ENCODE measurements at places on chromosomes 13 and 19.

DNA sequence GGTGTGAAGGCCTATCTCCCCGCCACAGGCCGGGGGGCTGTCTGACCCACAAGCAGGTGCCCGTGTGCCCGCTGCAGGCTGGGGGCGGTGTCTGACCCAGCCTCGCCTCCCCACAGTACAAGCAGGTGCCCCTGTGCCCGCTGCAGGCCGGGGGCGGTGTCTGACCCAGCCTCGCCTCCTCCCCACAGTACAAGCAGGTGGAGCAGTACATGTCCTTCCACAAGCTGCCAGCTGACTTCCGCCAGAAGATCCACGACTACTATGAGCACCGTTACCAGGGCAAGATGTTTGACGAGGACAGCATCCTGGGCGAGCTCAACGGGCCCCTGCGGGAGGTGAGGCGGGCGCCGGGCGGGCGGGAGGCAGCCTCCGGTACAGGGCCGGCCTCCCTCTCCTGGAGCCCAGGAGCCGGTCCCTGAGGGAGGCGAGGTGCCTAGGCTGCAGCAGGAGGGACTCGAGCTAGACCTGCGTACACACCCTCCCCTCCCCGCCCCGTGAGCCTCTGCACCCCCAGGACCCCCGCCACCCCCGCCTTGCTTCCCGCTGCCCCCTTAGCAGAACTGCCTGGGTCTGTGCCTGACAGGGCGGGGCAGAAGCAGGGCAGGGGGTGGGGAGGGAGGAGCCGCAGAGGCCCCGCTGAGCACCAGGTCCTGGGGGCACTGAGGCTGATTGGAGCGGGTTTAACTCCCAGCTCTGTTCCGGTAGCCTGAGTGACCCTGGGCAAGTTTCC is 20.6 kb downstream of the HCN2 start:
- DNase-seq: no peak

DNA sequence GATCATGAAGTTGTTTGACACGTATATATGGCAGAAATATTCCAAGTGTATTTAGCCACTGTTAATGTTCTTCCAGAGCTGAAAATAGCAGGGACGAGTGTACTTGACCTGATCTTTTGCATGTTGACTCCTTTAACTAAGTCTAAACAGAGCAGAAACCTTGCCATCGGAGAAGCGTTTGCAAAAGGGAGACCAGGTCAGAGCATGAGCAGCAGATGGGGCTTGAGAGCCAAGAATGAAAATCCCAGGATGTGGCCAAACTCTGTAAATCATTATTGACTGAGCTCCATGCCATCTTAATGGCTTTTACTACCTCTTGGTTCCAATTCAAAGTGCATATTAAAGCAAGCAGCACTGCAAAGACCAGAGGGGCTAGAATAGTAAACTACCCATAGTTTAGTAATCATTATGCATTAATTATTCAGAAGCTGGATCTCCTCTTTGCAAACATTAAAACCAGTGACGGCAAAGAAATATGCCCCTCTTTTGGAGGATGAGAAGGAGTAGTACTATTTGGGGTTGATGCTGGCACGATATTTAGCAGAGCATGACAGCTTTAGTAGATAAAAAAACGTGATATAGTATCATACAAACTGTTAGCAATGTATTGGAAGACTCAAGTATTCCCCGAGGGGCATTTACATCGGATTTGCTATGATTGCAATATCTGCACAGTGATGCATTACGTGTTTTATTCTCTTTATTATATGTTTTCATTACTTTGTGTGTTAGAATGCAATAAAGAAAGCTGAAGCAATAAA is 55.7 kb downstream of the FAM216B start:
- no peak for DNase-seq

DNA sequence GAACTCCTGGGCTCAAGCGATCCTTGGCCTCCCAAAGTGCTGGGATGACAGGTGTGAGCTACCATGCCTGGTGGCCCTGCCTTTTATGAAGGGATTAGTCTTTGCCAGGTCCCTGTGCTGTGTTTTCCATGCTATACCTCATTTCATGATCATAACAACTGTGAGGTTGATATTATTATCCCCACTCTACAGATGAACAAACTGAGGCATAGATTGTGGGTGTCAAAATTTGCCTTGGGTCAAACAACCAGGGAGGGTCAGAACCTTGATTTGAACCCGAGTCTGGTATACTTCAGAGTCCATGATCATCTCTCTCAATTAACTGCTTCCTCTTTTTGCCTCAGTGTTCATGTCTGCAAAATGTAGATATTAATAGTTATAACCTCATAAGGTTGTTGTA is 6.9 kb downstream of the PINLYP start:
- no peak for DNase-seq

- DNase-seq: peak; percentile 73
Observed at GRCh38 chr19:8208922-8209461, at the start of gene CERS4. TSS of gene CERS4 (plus strand) at chr19:8209370. CDS start at chr19:8251077, 41,707 bp downstream.

DNA sequence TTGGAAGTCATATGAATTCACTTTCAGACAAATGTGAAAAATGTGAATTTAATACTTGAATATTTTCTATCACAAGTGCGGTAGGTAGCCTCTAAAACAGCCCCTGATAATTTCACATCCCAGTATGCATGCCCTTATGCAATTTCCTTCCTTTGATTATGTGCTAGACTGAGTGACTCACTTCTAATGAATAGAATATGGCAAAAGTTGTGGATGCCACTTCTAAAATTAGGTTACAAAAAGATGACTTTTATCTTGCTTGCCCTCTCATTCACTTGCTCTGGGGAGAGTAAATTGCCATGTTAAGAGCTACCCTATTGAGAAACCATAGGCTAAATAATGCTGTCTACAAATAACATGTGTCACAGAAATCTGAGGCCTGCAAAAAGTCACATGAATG is 402.5 kb upstream of the PCDH9 start:
- no peak for DNase-seq

GRCh38 chr13:44816701-44817100 is 172.6 kb downstream of the NUFIP1 start:
- no peak for DNase-seq

All from GM18507 (cell line).